Activated CD8-positive, alpha-beta T cell treated with anti-CD3 and anti-CD28 coated beads, Interleukin-2, amount 10 ng/mL, durations not matched to agents 7 days and 5 days (primary cell): ENCODE measurements at places on chromosomes 1 and 21. TPM values are rescaled to one million over a fixed set of nuclear protein-coding genes. Genes with fewer than 3 reads are reported as not detected.

The FAM78B gene
- 0.16 TPM for total RNA-seq

The CHI3L1 gene
- total RNA-seq: not detected

The FTCD gene
- total RNA-seq: 0.37 TPM

The FMO3 gene
- not detected for total RNA-seq

The NHLH1 gene
- 0.47 TPM for total RNA-seq

The OBSCN gene
- total RNA-seq: 12.3 TPM

The BRINP2 gene
- not detected for total RNA-seq

The TMEM61 gene
- total RNA-seq: not detected

The PADI4 gene
- 0.95 TPM for total RNA-seq

The TAS1R3 gene
- total RNA-seq: 1.2 TPM

The MPZ gene
- 3.4 TPM for total RNA-seq

The SDCCAG8 gene
- 16.6 TPM for total RNA-seq

The HIVEP3 gene
- 11.8 TPM for total RNA-seq

The NCDN gene
- total RNA-seq: 19.3 TPM

The LCE3E gene
- not detected for total RNA-seq

The C1orf167 gene
- total RNA-seq: not detected

The UQCRH gene
- total RNA-seq: 333 TPM

The PTGFR gene
- total RNA-seq: not detected

The KRTAP7-1 gene
- total RNA-seq: not detected

The USH2A gene
- total RNA-seq: not detected

The NPR1 gene
- total RNA-seq: not detected

The HAO2 gene
- not detected for total RNA-seq

The ANGPTL7 gene
- total RNA-seq: not detected

The HFM1 gene
- not detected for total RNA-seq

The PIGP gene
- 15.2 TPM for total RNA-seq

The C2CD4D gene
- 0.26 TPM for total RNA-seq

The KCNK1 gene
- 0.18 TPM for total RNA-seq

The RABGGTB gene
- 97.2 TPM for total RNA-seq

The HES5 gene
- total RNA-seq: not detected

The HHAT gene
- total RNA-seq: 0.71 TPM

The OSCP1 gene
- 1.9 TPM for total RNA-seq

The KRTAP21-2 gene
- total RNA-seq: not detected

The CHRM3 gene
- total RNA-seq: not detected

The OPTC gene
- total RNA-seq: not detected

The C4BPA gene
- total RNA-seq: not detected

The FCGR3A gene
- 0.52 TPM for total RNA-seq

The FCGR2B gene
- total RNA-seq: not detected

The B4GALT3 gene
- total RNA-seq: 37.0 TPM

The HES3 gene
- not detected for total RNA-seq

The HTR6 gene
- total RNA-seq: not detected

The MAP3K21 gene
- total RNA-seq: 0.44 TPM
